ENCODE measurements at places on chromosomes 12 and 14.

DNA sequence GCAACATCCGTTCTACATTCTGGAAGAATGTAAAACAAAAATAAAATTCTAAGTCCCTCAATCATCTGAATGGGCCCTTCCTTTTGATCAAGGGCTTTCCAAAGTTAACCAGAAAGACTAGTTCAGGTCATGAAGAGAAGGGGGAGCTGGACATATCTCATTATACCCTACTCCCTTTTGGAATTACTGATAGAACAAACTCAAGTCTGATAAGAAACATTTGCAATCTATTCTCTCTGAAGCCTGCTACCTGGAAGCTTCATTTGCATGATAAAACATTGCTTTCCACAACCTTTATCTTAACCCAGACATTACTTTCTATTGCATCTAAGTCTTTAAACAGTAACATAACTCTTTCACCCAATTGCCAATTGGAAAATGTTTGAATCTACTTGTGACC, 8.3 kb upstream of the ACSM4 start:
- DNase-seq, result no peak

GRCh38 chr12:24177889-24178288, 228.4 kb upstream of the SOX5 start:
- no peak for DNase-seq

GRCh38 chr12:64611341-64612284, 1.3 kb downstream of the RASSF3 start:
- DNase-seq, result peak; percentile 16

- DNase-seq, result no peak
Observed at GRCh38 chr12:121791671-121792551, 1.6 kb downstream of the RHOF start.

GRCh38 chr12:80713419-80713818, 3.3 kb upstream of the MYF5 start:
- DNase-seq, result no peak

DNA sequence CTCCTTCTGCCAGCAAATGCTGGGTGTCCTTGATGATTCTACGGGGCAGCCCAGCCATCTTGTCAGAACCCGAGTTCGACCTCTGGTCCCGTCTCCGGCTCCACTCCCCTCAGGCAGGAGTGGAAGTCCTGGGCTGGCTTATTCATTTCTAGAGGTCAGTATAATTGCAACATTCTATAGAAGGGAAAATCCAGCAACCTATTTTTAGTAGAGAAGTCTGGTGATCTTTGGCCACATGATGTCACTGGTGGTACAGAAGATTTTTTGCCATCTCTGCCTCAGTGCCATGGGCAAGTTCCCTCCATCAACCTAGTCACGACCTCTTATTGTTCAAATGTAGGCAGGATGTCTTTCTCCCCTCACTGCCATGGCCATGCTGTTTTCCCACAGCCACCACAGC, 22.4 kb downstream of the OR10G2 start:
- DNase-seq, result no peak

DNA sequence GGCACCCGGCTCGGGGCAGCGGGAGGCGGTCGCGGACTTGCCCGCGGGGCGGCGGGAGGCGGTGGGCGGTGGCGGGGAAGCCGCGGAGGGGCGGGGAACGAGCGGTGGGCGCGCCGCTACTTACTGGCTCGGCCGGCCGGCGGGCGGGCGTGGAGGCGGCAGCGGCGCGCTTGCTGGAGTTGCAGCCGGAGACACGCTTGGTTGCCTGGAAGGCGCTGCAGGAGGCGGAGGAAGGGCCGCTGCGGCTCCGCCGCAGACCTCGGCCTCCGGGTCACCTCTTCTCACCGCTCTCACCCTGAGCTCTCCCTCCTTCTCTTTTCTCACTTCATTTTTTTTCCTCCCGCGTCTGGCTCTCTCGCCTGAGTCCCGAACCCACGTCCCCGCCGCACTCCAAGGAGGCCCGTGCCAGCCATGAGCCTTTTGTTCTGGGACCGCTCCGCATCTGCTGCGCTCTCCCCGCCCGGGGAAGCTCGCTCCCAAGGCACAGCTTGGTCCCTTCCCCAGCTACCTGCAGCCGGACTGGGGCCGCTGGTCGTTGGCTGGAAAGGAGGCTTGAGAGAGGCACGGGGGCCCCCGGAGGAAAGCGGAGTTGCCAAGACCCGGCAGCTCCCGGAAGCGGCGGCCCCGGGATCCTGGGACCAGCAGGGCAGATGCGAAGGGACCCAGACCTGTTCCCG, 592 bp upstream of the KCNK10 start:
- DNase-seq, result no peak

DNA sequence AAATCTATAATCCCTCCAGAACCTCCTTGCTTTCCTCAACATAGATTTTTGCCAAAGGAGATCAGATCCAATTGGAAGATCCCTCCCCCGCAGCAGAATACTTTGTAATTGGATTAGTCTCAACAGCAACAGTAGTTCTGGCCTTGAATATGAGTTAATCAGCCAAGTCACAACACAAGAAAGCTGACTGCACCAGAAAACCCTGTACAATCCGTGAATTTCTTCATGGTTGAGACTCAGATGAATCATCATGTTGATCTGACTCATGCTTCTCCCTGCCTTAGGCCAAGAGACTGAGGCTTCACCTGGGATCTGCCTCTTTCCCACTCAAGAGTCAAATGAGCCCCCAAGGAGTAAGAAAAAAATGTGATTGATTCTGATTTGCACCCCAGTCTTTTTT, 3.0 kb upstream of the METTL17 start:
- no peak for DNase-seq

DNA sequence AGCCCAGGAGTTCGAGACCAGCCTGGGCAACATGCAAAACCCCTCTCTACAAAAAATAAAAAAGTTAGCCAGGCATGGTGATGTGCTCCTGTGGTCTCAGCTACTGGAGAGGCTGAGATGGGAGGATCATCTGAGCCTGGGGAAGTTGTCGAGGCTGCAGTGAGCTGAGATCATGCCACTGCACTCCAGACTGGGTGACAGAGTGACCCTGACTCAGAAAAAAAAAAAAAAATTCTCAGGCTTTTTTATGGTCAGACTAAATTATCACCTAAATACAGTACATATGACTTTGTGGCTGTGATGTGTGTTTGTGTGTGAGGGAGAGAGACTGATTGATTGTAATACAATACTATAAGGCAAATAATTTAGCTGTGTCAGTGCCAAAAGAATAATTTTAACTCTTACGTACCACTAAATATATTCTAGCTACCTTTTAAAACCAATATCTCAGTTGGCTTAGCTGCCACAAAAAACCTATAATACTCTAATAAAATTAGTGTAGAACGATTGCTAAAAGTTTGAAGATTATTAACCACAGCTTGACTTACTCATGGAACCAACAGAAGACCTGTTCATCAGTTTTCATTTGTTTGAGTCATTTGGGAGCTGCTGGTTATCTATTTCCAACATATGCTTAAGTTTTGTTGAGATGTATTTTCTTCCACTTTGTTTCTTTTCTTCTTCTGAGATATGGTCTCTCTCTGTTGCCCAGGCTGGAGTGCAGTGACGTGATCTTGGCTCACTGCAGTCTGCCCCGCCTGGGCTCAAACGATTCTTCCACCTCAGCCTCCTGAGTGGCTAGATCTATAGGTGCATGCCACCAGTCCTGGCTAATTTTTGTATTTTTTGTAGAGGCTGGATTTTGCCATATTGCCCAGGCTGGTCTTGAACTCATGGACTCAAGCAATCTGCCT, 58.0 kb downstream of the DIP2B start:
- DNase-seq, result no peak

GRCh38 chr12:50425589-50426258, 25.0 kb downstream of the LARP4 start:
- no peak for DNase-seq

DNA sequence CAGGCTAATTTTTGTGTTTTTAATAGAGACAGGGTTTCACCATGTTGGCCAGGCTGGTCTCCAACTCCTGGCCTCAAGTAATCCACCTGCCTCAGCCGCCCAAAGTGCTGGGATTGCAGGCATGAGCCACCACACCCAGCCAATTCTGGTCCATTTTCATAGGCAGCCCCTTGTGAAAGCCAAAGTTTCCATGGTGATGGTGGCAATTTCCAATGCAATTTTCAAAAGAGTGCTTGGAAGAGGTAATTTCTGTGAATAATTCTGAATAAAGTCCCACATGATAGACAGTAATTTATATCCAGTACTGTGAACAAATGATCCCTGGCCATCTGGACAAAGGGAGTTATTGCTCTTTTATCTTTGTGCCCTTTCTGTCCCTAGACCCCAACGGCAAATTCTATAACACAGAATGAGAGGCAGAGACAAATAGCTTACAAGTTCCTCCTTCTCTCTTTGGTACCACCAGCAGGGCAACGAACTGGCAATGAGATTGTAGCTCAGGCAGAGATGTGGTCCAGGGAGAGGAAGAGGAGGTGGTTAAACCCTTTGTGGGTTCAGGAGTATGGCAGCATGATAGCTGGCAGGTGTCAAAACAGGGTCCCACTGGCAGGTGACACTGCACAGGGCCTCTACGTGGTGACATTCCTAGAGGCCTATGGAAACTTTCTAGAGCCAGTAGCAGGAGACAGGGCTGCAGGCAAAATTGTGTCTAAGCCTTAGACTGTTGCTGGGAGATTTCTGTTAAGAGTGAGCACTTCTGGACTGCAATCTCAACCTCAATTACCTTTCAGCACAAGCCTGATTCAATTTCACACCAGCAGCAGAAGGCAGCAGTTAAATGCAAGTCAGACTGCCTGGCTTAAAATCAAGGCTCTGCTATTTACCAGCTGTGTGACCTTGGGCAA, 46.5 kb downstream of the NT5DC3 start:
- DNase-seq, result no peak

DNA sequence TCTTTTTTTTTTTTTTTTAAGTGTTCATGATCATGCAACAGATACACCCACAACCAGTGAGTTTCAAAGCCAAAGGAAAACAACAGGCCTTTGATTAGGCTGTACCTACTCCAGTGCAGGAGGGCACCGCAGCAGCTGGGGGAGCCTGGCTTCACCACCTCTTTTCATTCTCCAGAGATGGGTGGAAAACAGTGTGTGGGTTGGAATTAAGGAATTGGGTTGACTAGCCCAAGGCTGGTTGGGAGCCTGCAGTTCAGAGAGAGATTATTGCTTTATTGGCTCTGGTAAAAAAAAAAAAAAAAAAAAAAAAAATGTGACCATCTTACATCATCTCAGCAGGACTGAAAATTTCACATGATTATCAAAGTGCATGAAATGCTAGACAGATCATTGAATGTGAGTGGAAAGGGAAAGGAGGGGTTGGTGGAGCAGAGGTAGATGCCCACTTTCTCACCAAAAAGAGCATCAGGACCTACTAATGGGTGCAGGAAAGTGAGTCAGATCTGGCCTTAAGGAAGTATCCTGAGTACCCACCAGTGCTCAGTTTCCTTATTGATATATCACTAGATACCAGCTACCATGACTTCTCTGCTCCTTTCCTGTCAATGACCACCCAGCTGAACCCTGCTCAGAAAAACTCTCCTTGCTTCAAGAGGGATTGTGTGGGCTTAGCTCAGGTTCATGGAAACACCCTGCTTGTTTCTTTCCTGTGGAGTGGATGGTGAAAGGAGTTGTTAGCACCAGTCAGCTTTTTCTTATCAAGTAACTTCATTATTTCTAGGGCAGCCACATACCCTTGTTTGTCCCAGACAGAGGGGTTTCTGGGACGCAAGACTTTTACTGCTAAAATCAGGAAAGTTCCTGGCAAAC, 54.8 kb upstream of the DYRK2 start:
- DNase-seq, result no peak

GRCh38 chr12:26164118-26164517, 31.3 kb upstream of the SSPN start:
- no peak for DNase-seq

DNA sequence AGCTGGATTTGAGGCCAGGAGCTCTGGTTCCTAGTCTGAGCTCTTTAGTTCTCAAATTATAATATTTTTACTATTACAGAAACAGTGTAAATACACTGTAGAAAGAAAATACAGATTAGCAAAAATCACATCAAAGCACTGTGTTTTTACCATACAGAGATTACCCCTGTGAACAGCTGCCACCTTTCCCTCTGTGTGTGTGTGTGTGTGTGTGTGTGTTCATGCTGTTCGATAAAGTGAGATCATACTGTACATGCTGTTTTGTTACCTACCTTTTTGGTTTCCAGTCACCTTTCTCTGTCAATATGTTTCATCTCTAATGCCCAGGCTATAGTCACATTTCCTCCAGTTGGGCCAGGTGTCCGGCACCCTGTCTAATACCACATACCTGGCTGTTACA, 26.9 kb downstream of the MVK start:
- DNase-seq, result no peak

DNA sequence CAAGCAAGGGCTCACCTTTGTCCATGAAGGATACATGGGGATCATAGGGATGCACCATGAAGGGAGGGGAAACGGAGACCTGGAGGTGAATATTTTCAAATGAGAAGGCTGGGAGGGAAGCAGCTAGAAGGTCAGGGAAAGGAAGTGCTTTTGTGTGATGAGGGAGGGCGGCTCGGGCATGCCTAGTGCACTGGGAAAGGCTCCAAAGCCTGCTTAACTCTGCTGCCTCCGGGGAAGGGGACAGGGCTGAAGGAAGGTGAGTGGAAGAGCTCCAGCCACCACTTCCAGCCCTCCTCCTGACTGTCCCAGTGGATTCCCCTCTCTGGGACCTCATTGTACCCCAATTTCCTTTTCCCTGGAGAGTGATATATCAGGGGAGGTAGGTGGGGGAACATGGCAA, 149.4 kb upstream of the PRMT8 start:
- DNase-seq, result peak; percentile 12

GRCh38 chr14:35931346-35931745, 105.2 kb downstream of the BRMS1L start:
- no peak for DNase-seq

DNA sequence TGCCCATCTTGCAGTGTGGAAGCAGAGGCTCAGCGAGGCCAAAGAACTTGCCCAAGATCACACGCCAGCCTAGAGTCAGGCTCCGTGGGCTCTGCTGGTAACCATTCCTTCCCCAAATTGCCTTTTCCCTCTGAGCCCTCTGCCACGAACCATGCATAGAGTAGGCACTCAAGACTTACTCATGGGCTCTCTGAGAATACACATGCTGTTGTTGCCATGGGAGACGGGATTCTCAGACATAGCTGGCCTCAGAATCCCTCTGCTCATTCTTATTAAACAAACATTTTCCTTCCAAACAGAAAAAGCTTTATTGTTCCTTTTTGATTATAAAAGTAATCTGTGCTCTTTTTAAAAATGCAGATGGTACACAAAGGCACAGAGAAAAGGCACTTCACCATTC, 52.5 kb upstream of the WSCD2 start:
- no peak for DNase-seq

GRCh38 chr14:89252887-89253532, 164.0 kb downstream of the FOXN3 start:
- no peak for DNase-seq

DNA sequence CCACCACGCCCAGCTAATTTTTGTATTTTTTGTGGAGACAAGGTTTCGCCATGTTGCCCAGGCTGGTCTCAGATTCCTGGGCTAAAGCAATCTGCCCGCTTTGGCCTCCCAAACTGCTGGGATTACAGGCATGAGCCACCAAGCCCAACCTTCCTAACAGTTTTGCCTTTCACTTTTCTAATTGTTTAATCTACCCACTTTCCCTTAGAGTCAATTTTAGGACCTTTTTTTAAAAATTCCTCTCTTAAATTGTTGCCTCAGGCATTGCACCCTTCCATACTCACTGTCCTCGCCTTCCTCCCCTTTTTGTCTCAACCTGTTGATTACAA, 11.5 kb downstream of the ZFHX2 start:
- DNase-seq, result no peak

All from globus pallidus (tissue), 1 donor.